ENCODE measurements at places on chromosomes 2 and 18.

- DNase-seq = no peak
These were observed 21.6 kb downstream of the DNMT3A start for GRCh38 chr2:25320077-25320476.

DNA sequence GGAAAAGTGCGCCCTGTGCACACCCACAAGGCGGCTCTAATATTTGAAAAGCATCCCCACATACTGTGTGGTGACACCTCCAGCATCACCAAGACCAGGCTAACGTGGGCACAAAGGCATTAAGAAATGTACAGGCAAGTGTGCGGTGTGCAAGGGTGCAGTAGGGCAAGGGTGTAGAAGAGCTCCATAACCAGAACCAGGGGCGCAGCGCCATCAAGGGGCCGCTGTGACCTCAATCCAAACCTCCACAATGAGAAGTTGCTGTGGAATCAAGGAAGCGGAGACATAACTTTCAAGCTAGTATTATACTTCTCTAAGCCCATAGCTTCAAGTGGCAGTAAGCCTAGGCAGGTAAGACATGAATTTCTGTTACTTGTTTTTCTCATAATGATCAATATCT, 13.0 kb downstream of the L3MBTL4 start:
- no peak for DNase-seq

DNA sequence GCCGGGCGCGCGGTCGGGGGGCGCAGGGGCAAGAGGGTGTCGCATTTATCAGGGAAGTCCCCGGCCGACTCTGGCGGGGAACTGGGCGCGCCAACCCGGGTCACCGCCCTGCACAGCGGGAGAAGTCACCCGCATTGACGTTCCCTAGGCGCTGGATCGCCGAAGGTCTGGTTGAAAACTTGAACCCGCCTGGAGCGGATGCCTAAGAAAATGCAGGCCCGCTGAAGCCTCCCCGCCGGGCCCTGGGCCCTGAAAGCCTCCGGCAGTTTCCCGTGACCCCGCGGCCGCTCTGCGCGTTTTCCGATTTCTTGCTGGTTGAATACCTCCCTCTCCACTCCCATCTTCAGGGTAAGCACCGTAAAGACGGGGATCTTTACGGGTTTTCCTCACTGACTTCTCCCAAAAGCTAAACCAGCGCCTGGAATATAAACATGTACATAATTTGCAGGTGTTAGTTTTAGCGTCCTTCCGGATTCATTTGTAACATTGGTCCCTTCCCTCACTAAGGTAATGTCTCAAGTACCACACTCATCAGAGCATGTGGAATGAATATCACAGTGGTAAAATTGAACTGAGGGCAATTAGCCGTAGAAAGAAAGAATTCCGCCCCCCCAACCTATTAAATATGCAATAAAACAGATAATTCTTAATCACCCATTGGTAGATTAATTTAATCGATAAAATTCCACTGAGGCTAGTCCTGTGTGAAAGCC, 675 bp upstream of the SPIRE1 start:
- no peak for DNase-seq

DNA sequence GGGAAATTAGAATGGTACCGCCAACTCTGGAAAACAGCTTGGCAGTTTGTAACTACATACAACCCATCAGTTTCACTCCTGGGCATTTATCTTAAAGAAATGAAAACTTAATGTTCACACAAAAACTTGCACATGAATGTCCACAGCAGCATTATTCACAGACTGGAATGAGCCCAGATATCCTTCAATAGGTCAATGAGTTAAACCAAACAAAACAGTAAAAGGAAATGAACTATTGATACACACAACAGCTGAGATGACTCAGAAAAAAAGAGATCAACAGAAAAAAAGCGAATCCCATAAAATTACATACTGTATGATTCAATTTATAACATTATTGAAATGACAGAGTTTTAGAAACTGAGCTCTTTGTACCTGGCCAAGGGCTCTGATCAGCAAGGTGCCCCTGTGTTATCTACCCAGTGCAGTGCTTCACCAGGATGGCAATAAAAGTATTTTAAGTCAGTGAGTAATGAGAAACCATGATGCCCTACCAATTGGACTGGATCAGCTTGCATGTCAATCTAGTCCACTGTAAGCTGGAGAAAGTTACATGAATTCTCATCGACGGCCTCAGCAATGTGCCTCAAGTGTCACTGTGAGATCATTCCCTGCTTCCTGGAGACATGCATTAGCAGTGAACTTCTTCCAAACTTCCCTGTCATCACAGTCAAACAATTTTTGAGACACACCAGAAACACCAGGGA, 21.9 kb downstream of the TMEM237 start:
- DNase-seq = no peak

DNA sequence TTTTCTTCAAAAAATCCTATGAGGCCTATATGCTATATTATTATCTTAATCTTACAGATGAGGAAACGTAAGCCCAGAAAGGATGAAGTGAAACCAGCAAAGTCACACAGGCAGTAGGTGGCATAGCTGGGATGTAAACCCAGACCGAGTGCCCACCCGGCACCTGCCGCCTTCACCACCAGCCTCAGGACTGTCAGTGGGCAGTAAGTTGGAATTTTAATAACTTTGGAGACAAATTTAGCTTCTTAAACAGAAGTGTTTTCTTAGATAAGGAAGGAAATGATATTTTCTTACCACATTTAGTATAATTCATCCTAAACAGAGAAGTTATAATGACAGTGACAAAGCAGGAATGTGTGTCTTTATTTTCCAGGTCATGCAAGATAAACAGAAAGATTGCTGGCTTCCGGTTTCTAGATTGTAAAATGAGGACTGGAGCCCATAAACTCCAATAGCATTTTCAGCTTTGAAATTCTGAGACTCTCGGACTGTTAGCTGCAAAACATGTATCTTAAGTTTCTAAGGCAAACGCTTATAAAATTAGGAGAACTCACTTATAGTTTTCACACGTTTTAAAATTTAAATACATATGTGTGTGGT, 59.3 kb downstream of the CD8B2 start:
- no peak for DNase-seq

- DNase-seq = no peak
These were observed 52.8 kb upstream of the NRXN1 start for GRCh38 chr2:51084750-51085149.

DNA sequence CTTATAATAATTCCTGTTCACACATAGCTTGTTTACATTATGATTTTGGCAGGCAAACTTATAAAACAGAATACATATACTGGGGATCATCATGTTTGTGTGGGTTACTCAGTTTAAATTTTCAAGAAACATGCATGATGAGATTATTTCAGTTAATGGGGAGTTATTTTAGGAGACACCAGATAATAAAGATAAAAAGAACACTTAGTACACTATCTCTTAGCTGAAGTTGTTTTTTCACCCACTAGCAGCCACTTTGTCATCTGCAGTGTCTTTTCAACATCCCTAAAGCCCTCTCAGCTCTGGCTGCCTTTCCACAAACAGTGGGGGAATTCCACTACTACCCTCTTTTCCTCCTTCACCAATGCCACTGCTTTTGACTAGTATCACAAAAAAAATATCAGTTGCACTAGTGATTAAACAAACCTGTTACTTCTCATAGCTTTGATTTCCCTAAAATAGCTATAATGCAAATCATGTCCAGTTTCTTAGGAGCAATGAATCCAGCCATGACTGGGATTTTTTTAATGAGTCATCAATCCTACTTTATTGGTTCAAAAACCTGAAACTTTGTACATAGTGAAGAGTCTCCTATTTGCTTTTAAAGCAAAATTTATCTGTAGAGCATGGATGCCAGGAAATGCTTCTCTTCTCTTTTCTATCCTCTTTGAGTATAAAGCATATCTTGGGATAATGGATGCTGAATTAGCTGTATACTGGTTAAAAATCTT, 156.7 kb upstream of the TFPI start:
- no peak for DNase-seq

All from CD8-positive, alpha-beta memory T cell (primary cell).